ENCODE measurements at places on chromosomes 7 and 10.

- H3K4me3 ChIP-seq, result no peak overlapping the region
- no peaks in the 10 kb centered on the region for H3K36me3 ChIP-seq
- H3K27ac ChIP-seq, result no peak overlapping the region
- H3K4me1 ChIP-seq, result no peaks in the 10 kb centered on the region
Measured at GRCh38 chr7:22386206-22386858, 29.4 kb upstream of the RAPGEF5 start.

- DNase-seq, result no peak
- H3K4me1 ChIP-seq, result no peaks in the 10 kb centered on the region
- H3K27me3 ChIP-seq, result no peaks in the 10 kb centered on the region
- no peak overlapping the region for H3K27ac ChIP-seq
- H3K36me3 ChIP-seq, result no peaks in the 10 kb centered on the region
Measured at GRCh38 chr10:7738536-7739407, 35.7 kb downstream of the ITIH2 start.

- H3K27ac ChIP-seq, result no peak overlapping the region
- DNase-seq, result no peak
- no peaks in the 10 kb centered on the region for H3K36me3 ChIP-seq
- no peaks in the 10 kb centered on the region for H3K27me3 ChIP-seq
- no peak overlapping the region for H3K4me3 ChIP-seq
Measured at GRCh38 chr10:56063642-56064041, 297.4 kb downstream of the ZWINT start.

DNA sequence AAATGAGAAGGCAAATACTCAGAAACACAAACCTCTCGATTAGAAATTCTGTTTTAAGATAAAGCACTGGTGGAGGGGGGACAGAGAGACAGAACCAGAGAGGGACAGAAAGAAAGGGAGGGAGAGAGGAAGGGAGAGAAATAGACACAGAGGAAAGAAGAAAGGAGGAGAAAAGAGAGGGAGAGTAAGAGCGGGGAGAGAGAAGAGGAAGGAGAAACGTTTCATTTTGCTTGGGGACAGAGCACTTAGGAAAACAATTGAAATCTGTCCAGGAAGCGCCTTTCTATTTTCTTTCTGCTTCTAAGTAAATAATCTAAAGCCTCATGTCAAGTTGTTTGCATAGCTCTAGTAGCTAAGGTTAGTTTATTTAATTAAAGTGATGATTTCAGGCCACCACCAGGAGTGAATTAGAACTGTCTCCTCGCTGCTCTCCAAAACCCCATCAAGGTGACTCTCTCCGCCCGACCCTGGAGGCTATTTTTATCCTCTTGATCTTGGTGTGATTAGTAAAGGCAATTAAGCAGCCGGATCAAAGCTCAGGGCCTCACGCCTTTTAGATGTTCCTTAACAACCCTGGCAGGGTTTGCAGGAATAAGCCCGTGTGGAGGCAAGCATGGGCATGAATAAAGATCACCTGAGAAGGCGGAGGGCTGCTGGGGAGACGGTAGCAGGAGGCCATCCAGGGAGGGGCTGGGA lies 73.4 kb upstream of the INSIG1 start:
- H3K4me1 ChIP-seq, result peaks cover 10% of the 10 kb centered on the region
- H3K36me3 ChIP-seq, result no peaks in the 10 kb centered on the region
- DNase-seq, result no peak

Data from activated CD4-positive, alpha-beta T cell treated with anti-CD3 and anti-CD28 coated beads, Interleukin-2, amount 10 ng/mL, durations not matched to agents 7 days and 5 days (primary cell).